Activated naive CD4-positive, alpha-beta T cell (primary cell): ENCODE measurements at places on chromosomes 16 and 17.

GRCh38 chr17:72684405-72685020, 408.0 kb downstream of the SLC39A11 start:
- DNase-seq = no peak

GRCh38 chr16:23052221-23052620, 97.0 kb downstream of the USP31 start:
- no peak for DNase-seq

DNA sequence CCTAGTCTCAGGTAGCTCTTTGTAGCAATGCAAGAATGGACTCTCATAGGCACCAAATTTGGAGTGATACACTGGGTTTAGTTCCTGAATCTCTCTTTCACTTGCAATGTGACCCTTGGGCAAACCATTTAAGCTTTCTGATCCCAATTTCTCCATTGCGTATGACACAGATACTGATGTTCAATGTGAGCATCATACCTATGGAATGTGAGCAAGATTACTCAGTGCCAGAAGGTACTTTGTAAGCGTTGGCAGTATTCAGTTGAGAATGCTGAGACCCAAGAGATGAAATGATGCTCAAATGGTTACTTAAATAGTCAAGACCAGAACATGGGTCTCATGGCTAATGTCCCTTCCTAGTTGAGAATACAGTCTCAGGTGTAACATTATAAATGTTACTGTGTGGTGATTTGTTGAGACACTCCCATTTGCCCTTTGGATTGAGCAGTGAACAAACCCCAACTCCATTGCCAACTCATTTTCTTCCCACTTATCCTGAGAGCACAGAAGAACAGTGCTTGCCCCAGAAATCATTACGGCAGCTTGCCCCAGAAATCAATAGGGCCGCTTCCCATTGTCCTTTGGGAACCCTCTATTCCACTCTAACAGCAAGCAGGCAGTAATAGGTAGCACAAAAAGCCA, 134.1 kb downstream of the SOX9 start:
- DNase-seq = no peak

GRCh38 chr17:15263206-15263579, 1.9 kb downstream of the PMP22 start:
- DNase-seq = no peak

DNA sequence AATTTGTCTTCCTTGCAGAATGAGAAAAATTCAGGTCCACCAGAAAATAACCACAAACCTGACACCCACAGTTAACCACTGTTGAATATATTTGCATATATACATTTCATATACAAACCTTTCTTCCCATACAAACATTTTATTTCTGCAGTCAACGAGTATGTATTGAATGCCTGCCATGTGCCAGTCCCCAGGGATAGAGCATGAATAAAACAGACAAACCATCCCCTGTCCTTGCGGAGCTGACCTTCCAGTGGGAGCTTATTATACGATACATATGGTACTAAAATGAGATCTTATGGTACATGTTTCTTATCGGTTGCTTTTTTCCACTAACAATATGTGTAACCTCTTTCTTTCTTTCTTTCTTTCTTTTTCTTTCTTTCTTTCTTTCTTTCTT, 116.7 kb downstream of the PITPNC1 start:
- no peak for DNase-seq

DNA sequence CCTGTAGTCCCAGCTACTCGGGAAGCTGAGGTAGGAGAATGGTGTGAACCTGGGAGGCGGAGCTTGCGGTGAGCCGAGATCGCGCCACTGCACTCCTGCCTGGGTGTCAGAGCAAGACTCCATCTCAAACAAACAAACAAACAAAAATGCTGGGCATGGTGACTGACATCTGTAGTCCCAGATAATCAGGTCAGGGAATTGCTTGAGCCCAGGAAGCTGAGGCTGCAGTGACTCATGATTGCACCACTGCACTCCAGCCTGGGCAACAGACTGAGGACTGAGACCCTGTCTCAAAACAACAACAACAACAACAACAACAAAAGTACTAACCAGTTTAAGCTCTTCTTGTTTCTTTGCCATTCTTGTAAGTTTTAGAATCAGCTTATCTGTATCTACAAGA, 383.0 kb upstream of the PMFBP1 start:
- DNase-seq = no peak

- DNase-seq = no peak
Observed at GRCh38 chr17:66301367-66301863, 998 bp upstream of the PRKCA start.
